ENCODE measurements at places on chromosomes 2 and 18.
A peak's percentile ranks its signal among the peaks of the same experiment; 100 is the strongest.

GRCh38 chr2:217510771-217511291 is 492.0 kb downstream of the TNS1 start:
- peak; percentile 58 for DNase-seq
- no peak overlapping the region for H3K27ac ChIP-seq
- H3K36me3 ChIP-seq = no peaks in the 10 kb centered on the region
- peak overlapping the region; percentile 57 for H3K4me3 ChIP-seq
- H3K4me1 ChIP-seq = peaks cover 15% of the 10 kb centered on the region
- H3K27me3 ChIP-seq = peaks cover 3% of the 10 kb centered on the region

- no peak for DNase-seq
- H3K4me3 ChIP-seq = no peak overlapping the region
- H3K36me3 ChIP-seq = no peaks in the 10 kb centered on the region
- no peak overlapping the region for H3K27ac ChIP-seq
Measured at GRCh38 chr2:236628981-236629605, 59.5 kb downstream of the ACKR3 start.

DNA sequence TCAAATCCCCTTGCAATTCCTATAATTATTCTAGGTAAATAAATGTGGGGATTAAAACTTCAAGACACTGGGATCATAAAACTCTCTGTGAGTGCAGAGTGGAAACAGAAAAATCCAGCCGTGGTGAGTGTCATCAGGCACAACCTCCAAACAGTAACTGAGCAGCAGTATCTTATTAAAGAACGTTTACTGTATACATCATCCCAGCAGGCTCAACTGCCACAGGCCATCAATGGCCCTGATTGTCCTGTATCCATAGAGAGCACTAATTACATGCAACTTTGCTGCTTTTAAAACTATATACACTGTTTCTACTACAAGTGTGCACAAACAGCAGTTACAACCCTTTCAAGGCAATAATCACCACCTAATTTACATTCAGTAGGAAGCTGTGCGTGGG is 23.9 kb downstream of the GAREM1 start:
- no peak overlapping the region for H3K27ac ChIP-seq
- no peaks in the 10 kb centered on the region for H3K36me3 ChIP-seq
- no peak overlapping the region for H3K4me3 ChIP-seq
- peaks cover 2% of the 10 kb centered on the region for H3K4me1 ChIP-seq

- no peak overlapping the region for H3K4me3 ChIP-seq
- H3K36me3 ChIP-seq = no peaks in the 10 kb centered on the region
- no peak for DNase-seq
- no peaks in the 10 kb centered on the region for H3K27me3 ChIP-seq
- 0 out of 2 replicates have a peak, but pooled peaks cover 4% of the 10 kb centered on the region for H3K4me1 ChIP-seq
- H3K27ac ChIP-seq = no peak overlapping the region
Measured at GRCh38 chr2:45029215-45029614, 20.0 kb upstream of the SIX2 start.

DNA sequence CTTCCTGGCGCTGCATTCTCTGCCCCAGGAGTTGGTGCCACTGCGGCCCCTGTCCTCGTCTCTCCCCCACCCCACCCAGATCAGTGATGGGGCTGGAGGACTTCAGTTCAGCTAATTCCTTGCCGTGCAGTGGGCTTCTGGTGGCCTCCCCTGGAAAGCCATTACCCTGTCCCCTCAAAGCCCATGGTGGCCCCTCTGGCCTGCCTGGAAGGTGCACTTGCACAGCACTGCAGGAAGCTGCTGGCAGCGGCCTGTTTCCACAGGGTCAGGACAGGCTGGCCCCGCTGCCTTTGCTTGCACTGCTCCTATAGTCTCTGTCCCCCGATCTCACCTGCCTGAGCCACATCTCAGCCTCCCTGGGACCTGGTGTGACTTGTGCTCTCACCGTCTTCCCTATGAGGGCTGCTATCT is 105.1 kb downstream of the USP40 start:
- no peak for DNase-seq
- no peak overlapping the region for H3K4me3 ChIP-seq
- no peaks in the 10 kb centered on the region for H3K4me1 ChIP-seq

DNA sequence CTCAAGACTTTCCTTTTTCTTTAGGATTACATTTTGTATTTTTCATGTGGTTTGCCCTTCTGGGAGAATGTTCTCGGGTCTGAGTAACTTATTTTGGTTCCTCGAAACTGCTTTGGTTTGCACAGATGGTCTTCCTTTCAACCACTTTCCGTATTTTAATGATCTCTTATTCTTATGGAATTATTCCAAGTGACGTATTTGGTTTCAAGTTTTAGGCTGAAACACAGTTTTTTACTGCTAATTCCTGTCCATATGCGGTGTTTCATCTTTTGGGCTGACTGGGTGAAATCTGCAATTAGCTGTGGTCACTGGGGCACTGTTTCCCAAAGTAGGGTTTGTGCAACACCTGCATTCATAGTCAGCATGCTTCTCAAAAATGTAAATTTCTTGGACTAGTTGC is 122.7 kb downstream of the CAPN13 start:
- no peaks in the 10 kb centered on the region for H3K36me3 ChIP-seq
- no peaks in the 10 kb centered on the region for H3K27me3 ChIP-seq
- H3K27ac ChIP-seq = no peak overlapping the region
- DNase-seq = no peak
- H3K4me3 ChIP-seq = no peak overlapping the region
- peaks cover 16% of the 10 kb centered on the region for H3K4me1 ChIP-seq

- no peak overlapping the region for H3K4me3 ChIP-seq
- DNase-seq = no peak
Measured at GRCh38 chr18:9961041-9961440, 47.2 kb downstream of the VAPA start.

- no peak overlapping the region for H3K4me3 ChIP-seq
- H3K4me1 ChIP-seq = peaks cover 13% of the 10 kb centered on the region
Measured at GRCh38 chr2:70922235-70923234, 13.2 kb upstream of the ATP6V1B1 start.

GRCh38 chr2:232085164-232085563 is 123.7 kb downstream of the DIS3L2 start:
- no peaks in the 10 kb centered on the region for H3K27me3 ChIP-seq
- peaks cover 13% of the 10 kb centered on the region for H3K36me3 ChIP-seq
- DNase-seq = no peak
- H3K27ac ChIP-seq = no peak overlapping the region
- H3K4me1 ChIP-seq = peaks cover 13% of the 10 kb centered on the region

DNA sequence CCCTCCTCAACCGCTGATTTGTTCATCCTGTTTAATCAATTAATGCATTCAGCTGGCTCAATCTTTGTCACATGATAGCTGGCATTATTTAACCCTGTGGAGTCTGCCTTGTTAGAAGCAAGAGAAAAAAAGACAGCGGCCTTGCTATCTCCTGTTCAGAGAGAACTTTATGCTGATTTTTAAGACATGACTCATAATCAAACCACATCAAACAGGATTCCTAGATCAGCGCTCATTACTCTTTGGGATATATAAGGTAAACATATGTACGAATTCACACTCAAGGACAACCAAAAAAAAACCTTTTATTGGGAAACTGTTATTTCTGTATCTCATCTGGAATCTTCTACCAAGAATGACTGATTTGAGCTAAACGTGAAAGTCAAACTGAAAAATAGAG is 195.1 kb downstream of the C1D start:
- no peak overlapping the region for H3K27ac ChIP-seq
- H3K36me3 ChIP-seq = no peaks in the 10 kb centered on the region
- peaks cover 13% of the 10 kb centered on the region for H3K4me1 ChIP-seq
- no peaks in the 10 kb centered on the region for H3K27me3 ChIP-seq

- no peak overlapping the region for H3K4me3 ChIP-seq
- H3K27ac ChIP-seq = no peak overlapping the region
- no peaks in the 10 kb centered on the region for H3K4me1 ChIP-seq
- H3K27me3 ChIP-seq = no peaks in the 10 kb centered on the region
- DNase-seq = no peak
Measured at GRCh38 chr2:226892729-226893128, 56.9 kb downstream of the RHBDD1 start.

- no peak overlapping the region for H3K27ac ChIP-seq
- no peak overlapping the region for H3K4me3 ChIP-seq
- no peak for DNase-seq
- H3K36me3 ChIP-seq = no peaks in the 10 kb centered on the region
Measured at GRCh38 chr2:179274749-179275148, 10.1 kb upstream of the SESTD1 start.

GRCh38 chr2:60213865-60214625 is 339.4 kb downstream of the BCL11A start:
- H3K4me1 ChIP-seq = peaks cover 30% of the 10 kb centered on the region
- H3K27me3 ChIP-seq = peaks cover 4% of the 10 kb centered on the region
- H3K36me3 ChIP-seq = no peaks in the 10 kb centered on the region

GRCh38 chr2:172096626-172097547 is 5.8 kb downstream of the DLX2 start:
- DNase-seq = no peak
- peaks cover 56% of the 10 kb centered on the region for H3K4me1 ChIP-seq
- H3K27me3 ChIP-seq = peaks cover 100% of the 10 kb centered on the region
- peak overlapping the region; percentile 72 for H3K4me3 ChIP-seq
- no peak overlapping the region for H3K27ac ChIP-seq
- no peaks in the 10 kb centered on the region for H3K36me3 ChIP-seq
